ENCODE measurements at places on chromosomes 5 and 9.

- DNase-seq = no peak
Measured at GRCh38 chr5:53971551-53971950, 338.8 kb downstream of the ARL15 start.

- no peak for DNase-seq
Measured at GRCh38 chr5:9335754-9336495, 209.9 kb downstream of the SEMA5A start.

DNA sequence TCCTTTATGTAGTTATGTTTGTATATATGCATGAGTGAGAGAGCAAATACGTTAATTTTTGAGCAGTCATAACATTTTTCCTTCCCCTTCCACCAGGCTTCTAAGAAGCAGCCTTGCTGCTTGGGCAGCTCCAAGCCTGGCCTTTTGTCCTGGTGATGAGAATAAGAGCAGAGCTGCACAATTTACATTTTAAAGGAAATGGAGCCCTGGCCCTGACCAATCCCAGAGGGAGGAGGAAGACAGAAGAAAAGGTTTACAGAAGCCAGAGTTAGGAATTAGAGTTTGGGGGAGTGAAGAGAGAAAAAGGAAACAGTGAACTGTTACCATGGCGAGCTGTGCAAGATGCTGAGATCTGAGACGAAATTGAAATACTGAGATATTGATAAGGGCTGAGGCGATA is 25.3 kb upstream of the EFNA5 start:
- DNase-seq = no peak

- DNase-seq = no peak
Measured at GRCh38 chr9:120710110-120710981, 3.9 kb downstream of the MEGF9 start.

DNA sequence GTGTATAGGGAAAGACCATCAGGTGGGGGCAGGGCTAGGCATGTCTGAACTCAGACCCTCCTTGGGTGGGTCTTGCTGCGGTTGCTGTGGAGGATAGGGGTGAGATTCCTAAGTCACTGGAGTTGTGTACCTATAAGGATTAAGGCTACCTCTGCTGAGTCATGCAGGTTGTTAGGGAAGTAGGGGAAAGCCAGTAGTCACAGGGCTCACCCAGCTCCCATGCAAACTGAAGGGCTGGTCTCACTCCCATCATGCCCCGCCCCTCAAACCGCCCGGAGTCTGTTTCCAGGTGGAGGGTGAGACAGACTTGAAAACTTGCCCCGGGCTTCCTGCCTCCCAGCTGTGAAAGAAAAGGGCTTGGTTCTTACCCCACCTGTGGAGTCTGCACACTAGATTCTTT is 161.8 kb downstream of the CAVIN4 start:
- DNase-seq = no peak

DNA sequence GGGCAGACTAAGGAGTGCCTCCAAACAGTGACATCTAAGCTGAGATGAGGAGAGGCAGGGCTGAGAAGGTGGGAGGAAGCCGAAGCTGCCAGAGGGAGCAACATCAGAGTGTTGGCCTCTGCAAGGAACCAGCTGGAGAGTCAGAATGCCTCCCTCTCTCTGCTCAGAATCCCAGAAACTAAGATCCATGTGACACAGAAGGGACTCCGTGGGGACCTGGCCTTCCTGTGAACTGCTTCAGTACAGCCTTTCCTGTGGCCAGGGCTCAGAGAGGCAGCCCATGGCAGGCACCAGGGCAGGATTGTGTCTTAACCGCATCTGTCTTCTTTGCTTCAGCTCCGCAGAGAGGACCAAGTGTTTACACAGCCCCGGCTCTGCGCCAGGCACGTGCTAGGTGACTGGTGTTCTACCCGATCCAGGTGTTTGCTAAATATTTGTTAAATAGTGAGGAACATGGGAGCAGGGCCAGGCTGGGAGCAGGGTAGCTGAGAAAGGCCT is 33.5 kb downstream of the KCNMB1 start:
- no peak for DNase-seq

- no peak for DNase-seq
Measured at GRCh38 chr9:3825721-3826120, 299.9 kb upstream of the RFX3 start.

- DNase-seq = no peak
Measured at GRCh38 chr5:95791751-95792150, 30.8 kb downstream of the GLRX start.

GRCh38 chr9:37539634-37540033 is 36.5 kb downstream of the FBXO10 start:
- no peak for DNase-seq

GRCh38 chr5:129382921-129383672 is 77.0 kb upstream of the ADAMTS19 start:
- no peak for DNase-seq

DNA sequence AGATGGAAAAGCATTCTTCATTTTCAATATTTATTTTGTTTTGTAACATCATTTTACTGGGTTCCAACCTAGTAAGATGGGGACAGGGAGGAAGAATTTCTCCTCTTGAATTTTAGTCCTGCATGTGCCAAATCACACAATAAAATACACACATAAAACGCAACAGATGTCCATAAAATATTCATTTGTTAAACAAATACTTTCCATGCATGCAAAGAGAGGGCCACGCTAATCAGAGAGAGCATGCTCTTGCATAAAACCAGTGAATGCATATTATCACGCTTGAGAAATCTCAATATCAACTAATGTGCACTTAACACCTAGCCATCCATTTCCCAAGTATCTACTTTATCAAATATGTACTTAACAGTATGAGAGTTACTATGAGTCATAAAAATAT is 212.6 kb upstream of the TARS1 start:
- DNase-seq = no peak

DNA sequence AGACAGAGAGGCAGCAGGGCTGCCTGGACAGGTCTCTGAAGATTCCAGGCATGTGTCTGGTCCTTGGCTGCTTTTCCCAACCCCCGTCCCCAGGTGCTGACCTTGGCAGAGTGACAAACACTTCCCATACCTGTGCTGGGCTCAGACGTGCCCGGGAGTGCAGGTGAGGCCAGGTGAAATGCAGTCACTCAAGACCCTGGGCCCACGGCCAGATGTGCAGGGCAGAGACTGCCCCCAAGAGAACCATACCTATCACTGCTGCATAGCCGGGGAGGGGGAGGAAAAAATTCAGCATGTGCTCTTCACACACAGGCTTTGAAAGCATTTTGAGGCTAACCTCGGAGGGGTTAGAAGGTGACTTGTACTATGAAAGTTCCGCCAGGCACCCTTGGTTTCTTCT is 22.6 kb downstream of the CCNJL start:
- DNase-seq = no peak

- DNase-seq = peak; percentile 78
Measured at GRCh38 chr9:128902351-128903078, 18.3 kb upstream of the PHYHD1 start.

DNA sequence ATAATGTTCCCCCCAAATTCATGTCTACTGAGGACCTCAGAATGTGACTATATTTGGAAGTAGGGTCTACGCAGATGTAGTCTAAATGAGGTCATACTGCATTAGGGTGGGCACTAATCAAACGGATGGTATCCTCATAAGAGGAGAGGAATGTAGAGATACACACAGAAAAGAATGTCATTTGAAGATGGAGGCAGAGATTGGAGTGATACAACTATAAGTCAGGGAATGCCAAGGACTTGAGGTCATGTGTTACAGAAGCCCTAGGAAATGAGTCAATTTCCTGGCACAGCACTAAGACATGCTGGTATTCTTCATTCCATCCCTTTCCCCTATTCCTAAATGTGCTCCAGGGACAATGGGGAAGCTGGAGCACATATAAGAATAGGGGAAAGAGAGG is 758 bp upstream of the PDCD1LG2 start:
- DNase-seq = no peak

GRCh38 chr5:73273379-73274050 is 100.5 kb downstream of the TMEM174 start:
- no peak for DNase-seq

DNA sequence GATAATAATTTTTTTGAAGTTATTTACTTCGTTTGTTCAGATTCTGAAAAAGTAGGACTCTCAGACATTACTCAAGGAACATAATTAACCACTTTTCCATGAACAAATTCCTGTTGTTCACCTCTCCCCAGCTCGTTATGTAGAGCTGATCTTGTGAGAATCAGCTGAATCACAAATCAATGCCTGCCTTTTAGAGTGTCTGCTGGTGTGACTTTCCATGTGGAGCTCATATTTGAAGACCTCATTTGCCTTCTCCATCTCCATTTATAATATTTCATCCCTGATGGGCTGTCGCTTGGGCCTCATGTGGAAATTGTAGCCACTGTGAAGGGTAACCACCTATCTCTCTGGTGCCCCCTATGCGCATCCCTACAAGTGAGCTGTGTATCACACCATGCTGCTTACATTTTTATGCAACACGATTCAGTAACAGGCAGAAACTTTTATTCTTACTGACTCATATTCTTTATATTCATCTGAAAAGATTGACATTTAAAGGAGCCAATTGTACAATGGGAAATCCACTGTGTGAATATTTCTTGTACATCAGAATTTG is 111.3 kb downstream of the STK32A start:
- DNase-seq = no peak

GRCh38 chr9:1253064-1253979 is 203.2 kb downstream of the DMRT2 start:
- DNase-seq = no peak

- DNase-seq = no peak
Measured at GRCh38 chr9:75233011-75233410, 144.7 kb downstream of the OSTF1 start.

GRCh38 chr9:111986035-111986556 is 89.5 kb downstream of the UGCG start:
- no peak for DNase-seq

- DNase-seq = no peak
Measured at GRCh38 chr9:131410044-131410491, 16.2 kb downstream of the PRRC2B start.

All from activated CD4-positive, alpha-beta T cell treated with anti-CD3 and anti-CD28 coated beads for 24 hours (primary cell).